ENCODE measurements at places on chromosomes 6 and 20.

GRCh38 chr6:99148761-99149160 is 200.7 kb downstream of the FAXC start:
- DNase-seq = no peak

- DNase-seq = no peak
These were observed 272.6 kb upstream of the CITED2 start for GRCh38 chr6:139647016-139647415.

DNA sequence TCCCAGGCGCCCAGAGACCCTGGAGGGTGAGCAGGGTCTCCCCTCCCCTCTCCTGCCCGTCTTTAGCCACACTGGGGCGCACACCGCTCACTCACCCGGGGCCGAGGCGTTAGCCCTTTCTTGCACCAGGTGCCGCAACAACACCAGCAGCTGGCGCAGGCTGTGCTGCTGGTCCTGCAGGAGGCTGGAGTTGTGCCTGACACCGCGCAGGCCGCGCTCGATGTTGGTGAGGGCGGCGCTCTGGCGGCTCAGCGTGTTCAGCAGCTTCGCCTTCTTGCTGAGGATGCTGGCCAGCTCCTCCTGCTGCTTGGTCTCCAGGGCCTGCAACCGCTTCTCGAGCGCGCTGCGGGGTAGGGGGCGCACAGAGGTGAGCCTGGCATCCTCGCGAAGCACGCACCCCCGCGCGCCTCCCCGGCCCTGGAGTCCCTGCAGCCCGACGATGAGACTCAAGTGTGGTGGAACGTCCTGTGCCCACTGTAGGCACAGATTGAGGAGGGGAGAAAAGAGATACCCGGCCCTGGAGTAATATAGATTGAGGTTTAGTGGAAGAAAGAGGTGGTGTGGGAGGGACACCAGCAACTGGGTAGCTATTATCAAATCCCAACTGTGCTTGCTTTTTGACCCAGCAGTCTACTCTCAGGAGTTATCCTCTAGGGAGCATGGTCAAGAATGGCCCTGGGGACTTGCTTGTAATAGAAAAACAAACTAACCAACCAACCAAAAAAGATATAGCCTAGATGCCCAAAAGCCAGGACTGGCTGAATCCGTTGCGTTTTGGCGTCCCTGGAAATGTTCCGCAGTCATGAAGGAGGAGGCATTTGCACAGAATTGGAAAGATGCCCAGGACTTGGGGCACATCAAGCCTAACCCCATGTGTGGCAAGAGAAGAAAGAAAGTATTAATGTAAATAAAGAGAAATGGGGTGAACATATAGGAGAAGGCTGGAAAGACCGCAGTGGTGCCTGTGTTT is 30.9 kb downstream of the ANGPT4 start:
- DNase-seq = no peak

DNA sequence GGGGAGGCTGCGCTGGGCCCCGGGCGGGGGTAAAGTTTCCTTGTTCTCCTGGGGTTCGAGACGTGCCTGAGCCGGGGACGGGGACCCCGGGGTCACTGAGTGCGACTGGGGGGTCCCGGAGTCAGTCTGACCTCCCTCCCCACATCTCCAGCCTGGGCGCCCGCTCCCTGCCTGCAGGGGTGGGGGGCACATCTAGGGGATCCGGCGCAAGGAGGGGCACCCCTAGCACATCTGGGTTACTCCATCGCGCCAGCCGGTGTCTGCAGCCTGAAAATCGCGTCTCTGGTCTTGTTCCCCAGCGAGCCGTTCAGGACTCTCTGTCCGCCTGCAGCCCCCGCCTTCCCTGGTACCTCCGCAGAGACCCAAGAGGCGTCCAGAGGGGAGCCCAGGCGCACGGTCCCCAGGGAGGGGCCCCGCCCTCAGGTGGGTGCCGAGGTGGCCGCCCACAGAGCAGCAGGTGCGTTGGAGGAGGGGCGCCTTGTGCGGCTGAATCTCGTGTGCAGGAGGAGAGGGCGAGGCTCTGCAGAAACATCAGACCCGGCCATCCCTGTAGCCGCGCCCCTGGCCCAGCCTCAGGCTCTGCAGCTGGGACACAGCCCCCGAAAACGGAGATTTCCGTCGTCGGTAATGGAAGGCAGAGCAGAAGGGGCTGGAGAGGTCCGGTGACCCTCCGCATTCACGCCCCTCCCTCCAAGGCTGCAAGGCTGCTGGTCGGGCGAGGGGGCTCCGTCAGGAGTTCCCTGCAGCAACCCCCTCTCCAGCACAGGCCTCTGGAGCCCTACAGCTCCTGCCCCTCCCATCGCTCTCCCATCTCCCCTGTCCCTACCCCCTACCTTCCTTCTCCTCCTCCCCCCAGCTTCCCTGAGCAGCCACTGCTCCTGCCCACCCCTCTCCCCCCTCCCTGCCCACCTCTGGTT is 628 bp upstream of the CHRNA4 start:
- DNase-seq = no peak

DNA sequence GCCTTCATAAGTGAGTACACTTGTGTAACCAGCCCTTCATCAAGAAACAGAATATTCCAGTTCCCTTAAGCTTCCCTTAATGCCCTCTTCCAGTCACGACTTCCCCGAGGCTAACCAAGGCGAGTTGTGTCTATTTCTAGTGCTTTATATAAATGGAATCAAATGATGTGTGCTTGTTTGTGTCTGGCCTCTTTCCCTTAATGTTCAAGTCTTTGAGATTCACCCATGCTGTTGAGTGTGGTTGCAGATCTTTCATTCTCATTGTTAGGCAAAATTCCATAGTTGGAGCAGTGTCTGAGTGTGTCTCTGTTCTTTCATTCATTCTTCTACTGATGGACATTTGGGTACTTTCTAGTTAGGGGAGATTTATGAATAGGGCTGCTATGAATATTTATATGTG is 135.0 kb downstream of the CEBPB start:
- DNase-seq = no peak

DNA sequence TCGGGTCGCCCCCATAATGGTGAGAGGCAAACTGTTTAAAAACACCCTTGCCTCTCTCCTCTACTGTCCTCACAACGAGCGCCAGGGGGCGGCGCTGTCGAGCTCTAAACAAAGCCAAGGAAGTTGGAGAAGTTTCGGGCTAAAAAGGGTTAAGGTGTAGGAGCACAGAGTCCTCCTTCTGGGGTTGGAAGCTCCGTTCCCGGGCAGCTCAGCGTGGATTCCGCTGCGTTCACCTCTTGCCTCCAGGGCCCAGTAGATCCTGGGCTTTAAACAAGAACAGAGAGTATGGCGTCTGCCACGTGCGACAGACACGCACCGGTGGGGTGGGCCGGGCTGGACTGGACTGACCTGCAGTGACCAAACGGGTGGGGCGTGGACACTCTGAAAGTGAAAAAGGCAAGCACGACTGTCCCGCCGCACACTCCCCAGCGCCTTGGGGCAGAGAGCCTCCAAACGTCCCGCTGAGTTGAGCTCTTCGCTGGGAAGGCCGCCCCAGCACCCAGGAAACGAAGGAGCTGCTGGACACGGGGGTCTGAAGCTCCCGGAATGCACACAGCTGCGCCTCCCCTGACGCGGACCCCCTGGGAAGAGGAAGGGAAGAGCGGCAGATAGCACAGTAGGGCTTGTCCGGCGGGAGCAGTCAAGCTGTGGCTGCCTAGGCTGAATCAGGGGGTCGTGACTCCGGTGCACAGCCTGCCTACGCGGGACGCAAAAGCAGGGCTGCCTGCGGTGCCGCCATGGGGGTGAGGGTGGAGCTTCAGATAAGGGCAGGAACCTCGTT is 1.6 kb upstream of the THBD start:
- no peak for DNase-seq

- no peak for DNase-seq
These were observed 10.7 kb downstream of the MYLIP start for GRCh38 chr6:16139556-16139955.

- no peak for DNase-seq
These were observed 7.7 kb downstream of the SHLD1 start for GRCh38 chr20:5757949-5758348.

DNA sequence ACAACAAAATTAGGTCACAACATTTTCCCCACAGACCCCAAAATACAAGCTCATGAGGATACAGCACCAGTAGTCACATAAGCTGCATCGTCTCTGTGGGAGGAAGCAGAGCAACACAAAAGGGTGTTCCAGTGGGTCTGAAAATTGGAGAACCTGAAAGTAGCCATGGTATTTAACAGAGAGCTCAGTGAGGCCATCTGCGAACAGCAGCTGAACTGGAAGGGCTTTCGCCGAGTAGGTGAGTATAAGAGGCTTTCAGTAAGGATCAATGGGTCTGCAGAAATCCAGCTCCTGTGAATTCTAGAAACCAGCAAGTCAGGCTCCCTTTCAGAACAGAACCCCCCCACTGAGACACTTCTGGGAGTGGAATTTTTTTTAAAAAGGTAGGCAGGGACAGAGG is 120.0 kb upstream of the RREB1 start:
- DNase-seq = no peak

DNA sequence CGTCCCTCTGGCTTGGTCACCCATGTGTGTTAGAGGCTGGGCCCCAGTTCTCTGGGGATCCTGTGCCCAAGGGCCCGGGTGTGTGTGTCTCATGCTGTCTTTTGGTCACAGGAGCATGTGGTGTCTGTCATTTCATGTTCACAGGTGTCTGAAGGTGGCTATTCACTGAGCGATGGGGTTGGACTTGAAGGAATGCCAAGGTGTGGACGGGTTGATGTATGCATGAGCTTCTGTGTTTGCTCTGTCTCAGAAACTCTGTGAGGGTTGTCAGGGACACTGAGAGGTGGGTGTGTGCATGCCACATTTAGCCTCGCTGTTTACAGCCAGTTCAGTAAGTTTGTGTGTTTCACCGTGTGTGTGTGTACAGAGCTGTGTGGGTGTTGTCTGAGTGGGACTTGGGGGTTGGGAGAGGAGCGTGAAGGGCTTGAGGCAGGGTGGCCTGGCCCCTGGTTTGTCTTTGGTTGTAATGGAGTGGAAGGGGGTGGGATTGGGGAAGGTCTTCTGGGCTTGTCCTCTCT is 1.2 kb downstream of the DDR1 start:
- no peak for DNase-seq

GRCh38 chr6:39086711-39087110 is 28.3 kb downstream of the SAYSD1 start:
- DNase-seq = no peak

DNA sequence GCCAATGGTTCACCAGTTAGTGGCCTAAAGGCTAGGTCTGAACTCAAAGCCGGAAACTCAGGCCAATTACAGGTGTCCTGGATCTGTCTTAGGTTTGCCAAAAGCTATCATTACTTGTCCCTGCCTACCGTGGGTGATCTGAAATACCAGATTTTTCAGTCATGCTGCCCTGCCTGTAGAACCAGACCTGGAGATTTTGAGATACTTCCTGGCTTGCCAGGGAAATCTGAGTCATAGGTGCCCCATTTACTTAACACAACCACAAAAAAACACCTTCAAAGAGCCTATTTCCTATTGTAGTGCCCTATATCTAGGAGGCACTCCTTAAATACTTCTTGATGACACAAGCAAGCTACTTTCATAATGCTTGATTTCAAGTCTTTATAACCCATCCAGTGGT is 13.9 kb upstream of the RANBP9 start:
- no peak for DNase-seq

- no peak for DNase-seq
These were observed 328.6 kb upstream of the SYNCRIP start for GRCh38 chr6:85971238-85971637.

DNA sequence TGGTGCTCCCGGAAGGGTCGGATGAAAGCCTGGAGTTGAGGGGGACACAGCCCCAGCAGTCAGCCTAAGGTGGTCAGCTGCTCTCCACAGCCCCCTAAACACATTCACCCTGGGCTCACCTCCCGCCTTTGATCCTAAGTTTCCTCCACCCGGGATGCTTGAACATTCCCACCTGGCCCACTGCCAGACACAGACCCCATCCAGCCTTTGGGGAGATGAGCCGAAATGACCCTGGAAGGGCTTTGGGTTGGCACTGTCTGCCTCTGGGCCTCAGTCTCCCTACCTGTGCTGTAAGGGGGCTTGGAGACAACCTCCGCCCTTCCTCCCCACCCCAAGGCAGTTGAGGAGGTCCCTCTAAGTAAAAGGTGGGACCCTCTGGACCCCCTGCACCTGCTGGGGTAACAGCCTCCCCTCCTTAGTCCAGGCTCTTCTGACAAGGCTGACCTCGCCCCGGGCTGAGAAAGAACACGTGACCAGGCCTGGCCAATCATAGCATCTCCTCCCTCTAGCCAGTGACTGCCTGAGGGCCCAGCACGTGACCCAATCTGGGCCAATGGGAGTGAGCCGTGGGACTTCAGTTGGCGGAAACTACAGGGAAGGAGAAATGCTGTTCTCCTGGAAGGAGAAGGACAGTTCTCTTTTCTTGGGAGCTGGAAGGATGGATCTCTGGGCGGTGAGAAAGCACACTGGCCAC is 16.9 kb upstream of the UBE2V1 start:
- no peak for DNase-seq

GRCh38 chr6:123925350-123925749 is 121.7 kb downstream of the NKAIN2 start:
- DNase-seq = no peak

DNA sequence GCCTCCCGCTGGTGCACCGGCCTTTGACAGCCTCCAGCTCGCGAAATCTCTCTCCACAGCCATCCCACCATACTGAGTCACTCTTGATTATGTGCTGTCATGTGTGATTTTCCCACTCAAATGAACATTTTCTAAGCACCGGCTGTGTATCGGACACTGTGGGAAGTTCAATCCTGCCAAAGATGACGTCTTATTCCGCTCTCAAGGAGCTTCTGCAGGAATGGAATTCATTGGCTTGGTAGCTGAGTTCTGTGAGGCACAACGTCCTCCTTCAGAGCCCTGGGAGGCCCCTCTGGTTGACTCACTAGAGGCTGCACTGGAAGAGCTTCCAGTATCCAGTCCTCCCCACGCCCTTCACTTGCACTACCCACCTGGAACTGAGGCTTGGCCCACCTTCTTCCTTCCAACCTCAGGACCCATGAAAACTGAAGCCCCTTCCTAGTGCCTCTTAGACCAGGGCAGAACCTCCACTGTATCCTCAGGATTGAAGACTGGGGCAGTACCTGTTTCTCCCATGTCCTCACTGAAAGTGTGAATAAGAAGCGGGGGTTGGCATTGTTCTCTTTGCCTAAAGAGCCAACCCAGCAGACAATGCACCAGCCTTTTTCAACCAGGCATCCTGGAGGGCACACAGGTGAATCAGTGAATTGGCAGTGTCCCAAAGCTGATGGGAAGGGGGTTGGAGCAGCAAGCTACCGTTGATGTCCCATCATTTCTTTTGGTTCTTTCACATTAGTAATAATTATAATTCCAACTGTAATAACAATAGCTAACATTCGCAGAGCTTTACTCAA is 1.7 kb downstream of the UNC5CL start:
- no peak for DNase-seq

Measured in T follicular helper cell (primary cell).